ENCODE measurements at places on chromosomes 7 and 10.

- DNase-seq = no peak
Observed at GRCh38 chr10:17077346-17077781, 52.2 kb downstream of the CUBN start.

DNA sequence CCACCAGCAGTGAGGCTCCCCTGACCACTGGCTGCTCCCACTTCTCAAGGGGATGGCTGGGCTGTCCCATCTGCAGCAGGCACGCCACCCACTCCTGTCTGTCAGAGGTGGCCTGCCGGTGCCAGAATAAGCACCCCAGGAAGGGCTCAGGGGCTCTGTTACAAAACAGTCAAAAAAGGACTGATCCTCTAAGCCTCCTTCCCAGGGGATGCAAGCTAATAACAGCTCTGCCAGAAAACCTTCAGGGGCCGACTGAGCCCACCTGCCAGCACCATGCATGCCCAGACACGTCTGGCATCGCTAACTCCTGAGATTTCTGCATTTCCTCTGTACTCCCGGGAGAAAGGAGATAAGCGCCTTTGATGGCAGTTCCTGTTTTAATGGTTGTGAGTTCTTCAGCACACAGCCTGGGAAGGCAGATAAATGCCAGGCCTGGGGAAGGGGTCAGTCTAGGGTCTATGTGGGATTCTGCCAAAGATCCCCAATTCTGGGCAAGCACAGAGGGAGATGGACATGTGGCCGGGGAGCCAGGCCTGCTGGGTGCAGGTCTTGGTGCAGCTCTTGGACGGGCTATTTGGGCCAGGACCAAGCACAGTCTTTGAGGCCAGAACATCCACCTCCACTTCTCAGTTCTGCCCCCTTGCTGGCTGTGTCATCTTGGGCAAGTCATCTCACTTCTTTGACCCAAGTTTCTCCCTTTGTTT lies 128.4 kb downstream of the ARHGAP22 start:
- DNase-seq = no peak

GRCh38 chr10:78740976-78741915 lies 327.5 kb upstream of the ZMIZ1 start:
- DNase-seq = no peak

DNA sequence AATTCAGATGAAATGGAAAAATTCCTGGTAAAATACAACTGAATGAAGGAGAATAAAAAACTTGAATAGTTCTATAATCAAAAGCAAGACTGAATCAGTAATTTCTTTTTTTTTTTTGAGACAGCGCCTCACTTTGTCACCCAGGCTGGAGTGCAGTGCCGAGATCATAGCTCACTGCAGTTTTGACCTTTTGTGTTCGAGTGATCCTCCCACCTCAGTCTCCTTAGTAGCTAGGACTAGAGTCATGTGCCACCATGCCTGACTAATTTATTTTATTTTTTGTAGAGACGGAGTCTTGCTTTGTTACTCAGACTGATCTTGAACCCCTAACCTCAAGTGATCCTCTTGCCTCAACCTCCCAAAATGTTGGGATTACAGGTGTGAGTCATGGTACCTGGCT lies 26.1 kb downstream of the SYPL1 start:
- no peak for DNase-seq

DNA sequence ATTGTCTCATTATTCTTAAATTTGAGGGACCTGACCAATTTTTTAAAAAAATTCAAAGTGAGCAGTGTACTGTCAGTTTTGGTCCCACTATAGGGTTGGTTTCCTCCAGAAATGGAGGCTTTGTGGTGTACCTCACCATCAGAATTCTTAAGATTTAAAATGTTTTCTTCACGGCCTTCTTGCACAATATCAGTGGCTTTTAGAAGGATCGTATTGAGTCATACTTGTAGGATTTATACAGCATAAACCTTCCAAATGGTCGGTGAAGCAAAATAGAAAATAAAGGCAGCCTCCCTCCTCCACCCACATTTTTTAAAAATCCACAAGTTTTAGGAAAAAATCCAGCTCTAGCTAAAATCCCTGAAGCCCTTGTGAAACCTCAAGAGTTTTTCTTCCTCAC lies 126.4 kb downstream of the RNLS start:
- no peak for DNase-seq

GRCh38 chr10:1156921-1157614 lies 100.9 kb downstream of the WDR37 start:
- no peak for DNase-seq

DNA sequence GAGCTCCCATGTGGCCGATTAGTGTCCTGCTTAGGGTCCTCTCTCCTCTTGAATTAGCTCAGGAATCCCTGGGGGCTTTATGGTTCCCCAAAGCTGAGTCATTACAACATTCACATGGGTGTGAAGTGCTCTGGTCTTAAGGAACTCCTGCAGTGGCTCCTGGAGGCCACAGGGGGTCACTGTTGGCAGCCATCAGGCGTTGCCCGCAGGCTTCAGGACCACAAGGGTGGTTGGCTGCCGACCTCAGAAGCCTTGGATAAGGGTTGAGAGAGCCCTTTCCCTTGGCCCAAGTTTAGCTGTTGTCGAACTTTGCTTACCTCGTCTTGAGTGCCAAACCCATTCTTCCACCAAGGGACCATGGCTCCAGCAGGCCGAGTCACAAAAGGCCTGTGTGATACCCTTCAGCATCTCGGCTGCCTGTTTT lies 61.7 kb downstream of the SH2D4B start:
- DNase-seq = peak; percentile 26

DNA sequence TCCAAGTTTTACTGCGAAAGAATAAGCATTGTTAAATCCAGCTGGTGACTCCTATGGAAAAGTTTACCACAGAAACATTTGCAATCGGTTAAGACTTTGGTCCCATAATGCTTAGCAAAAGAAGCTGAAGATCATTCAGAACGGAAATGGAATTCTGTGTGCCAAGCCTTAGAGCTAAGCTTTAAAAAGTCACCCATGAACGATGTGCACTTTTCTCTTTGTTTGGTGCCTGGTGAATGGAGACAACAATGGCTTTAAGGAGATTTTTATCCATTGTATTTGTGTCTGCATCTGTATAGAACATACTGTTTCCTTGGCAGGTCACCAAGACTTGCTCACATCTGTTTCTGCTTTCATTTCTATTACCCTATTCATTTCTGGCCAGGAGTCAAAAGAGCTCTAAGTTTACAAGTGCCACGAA lies 26.3 kb upstream of the COL1A2 start:
- DNase-seq = no peak

DNA sequence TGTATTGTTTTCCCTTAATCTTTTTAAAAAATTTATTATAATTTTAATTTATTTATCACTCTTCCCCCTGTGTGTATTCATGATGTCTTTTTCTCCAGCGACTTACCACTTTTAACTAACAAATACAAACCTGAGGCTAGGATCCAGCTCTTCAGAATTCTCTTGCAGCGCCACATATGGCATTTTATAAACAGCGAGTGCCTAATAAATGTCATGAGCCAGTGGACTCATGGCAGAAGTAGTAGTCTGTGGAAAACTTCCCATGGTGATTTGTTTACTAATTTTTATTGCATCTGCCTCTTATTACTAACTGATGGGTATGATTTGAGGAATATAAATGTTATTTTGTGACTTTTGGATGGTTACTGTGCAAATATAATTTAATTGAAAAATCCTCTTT lies 102.9 kb downstream of the EXOC4 start:
- no peak for DNase-seq

DNA sequence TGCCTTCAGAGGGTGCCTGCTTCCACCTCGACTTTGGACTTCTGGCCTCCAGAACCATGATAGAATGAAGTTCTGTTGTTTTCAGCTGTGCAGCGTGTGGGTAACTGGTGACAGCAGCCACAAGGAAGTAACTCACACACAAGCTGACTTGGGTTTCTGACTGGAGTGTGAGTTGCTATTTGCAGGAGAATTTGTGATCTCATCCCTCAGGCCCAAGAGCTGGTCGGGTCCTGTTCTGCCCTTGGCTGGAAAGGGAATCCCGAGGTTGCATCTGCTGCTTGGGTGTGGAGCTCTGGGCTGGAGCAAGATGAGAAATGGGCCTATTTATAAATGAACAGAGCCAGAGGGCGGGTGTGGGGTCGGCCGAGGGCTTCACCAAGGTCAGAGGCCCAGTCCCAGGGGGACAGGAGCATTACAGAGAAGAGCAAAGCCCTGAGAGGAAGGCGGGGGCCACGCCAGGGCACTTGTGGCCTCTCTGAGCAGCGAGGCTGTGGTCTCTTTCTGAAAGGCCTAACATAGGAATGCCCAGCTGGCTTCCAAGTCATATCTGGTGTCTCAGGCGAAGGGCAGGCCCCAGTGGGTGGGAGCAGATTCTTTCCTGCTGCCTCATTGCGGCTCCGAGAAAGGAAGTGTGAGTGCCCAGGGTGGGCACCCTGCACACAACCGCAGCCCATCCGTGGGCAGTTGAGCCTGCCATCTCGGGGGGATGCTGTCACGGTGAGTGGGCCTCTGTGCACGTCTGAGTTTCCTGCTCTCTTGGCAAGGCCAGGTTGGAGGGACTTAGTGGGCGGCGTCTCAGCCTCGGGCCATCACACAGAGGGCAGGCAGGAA lies 26.5 kb upstream of the C10orf71 start:
- no peak for DNase-seq

DNA sequence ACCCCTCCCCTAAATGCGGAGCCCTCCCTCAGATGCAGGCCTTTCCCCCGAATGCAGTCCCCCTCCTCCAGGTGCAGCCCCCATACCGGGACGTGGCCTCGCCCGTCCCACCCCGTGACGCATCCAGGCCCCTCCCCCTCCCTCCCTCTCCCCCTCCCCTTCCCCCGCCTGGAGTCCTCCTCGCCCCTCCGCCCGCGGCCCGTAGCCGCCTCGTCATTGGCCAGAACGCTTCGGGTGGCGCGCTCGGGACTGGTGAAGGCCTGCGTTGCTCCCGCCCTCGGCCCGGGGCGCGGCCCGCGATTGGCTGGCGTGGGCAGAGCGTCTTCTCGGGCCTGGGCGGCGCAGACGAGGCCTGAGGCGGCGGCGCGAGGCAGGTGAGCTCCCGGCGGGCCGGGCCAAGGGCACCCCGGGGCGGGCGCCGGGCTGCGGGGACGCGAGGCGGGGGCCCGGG lies 16.0 kb upstream of the SUN1 start:
- peak; percentile 77 for DNase-seq

GRCh38 chr7:141023295-141023694 lies 8.5 kb upstream of the MRPS33 start:
- DNase-seq = no peak

GRCh38 chr7:73811760-73812168 lies 19.0 kb upstream of the CLDN4 start:
- peak; percentile 15 for DNase-seq

DNA sequence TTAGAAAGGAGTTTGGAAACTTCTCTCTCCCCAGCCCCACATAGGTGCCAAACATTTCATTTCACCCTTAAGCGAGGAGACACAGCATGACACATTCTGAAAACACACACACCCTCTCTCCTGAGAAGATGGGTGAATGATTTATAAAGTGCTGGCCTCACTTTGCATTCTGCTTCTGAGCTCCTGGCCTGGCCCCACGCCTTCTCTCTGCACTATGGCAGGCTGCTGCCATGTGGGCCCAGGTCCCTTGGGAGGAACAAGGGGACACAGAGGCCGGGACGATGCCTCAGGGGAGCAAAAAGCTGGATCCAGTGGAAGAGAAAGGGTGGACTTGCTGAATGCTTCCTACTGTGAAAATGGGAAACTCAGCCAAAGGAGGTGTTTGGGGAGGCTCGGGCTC lies 56.0 kb downstream of the CPXM2 start:
- DNase-seq = no peak

GRCh38 chr10:14658331-14659127 lies 116.2 kb downstream of the FAM107B start:
- DNase-seq = no peak

DNA sequence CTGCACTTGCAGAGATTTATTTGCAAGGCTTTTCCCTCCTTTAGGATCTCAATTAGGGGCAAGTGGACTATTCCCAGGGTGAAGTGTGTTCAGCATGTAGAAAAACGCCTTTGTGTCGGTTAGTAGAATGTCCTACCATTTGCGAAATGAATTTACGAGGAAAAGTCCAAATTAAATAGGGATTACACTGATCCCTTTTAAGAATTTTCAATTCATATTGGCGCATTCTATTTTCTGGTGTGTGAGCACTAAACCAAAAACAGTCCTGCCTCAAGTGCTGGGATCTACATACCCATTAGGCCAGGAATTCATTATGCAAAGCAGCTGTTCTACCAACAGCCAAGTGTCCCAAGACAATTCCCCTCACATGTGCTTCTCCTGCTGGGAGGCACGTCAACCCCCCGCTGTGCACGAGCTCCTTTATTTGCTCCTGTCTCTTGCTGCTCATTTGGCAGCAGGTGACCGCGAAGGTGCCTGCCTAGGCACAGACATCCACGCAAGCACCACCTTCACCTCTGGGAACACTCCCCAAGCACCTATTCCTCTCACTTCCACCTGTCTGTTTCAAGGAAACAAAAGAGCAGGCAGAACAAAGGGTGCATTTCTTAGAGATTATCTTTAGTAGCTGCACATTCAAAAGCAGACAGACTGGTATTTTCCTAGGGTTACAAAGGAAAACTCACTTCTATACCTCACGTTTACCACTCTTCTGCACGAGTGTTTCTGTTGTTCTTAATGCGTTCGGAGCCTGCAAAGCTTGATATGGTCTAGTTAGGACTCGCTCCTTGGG lies 134.6 kb upstream of the FGFR2 start:
- DNase-seq = no peak

GRCh38 chr7:2666588-2667250 lies 21.3 kb upstream of the AMZ1 start:
- no peak for DNase-seq

DNA sequence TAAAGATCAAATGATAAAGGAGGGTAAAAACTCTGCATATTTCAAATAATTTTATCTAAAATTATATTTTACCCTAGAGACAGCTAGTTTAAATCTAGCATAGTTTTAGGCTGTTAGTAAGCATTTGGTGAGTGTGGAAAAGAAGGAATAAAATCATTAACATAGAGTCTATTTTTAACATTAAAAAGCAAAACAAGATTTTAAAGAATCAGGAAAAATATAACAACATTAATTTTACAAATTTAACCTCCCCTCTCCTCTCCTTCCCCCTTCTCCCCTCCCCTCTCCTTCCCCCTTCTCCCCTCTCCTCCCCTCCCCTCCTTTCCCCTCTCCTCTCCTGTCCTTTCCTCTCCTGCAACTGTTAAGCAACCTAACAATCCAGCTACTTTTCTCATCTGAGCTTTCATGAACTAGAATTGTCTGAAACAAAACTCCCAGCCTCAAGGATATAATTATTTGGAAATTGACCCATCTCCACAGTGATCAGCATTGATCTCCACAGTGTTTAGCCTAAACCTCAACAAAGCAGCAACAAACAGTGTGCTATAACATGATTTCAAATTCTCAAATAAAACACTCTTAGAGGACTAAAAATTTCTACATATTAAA lies 293.2 kb downstream of the PPP1R3A start:
- no peak for DNase-seq

- no peak for DNase-seq
Observed at GRCh38 chr7:156927571-156928405, 21.7 kb upstream of the NOM1 start.

DNA sequence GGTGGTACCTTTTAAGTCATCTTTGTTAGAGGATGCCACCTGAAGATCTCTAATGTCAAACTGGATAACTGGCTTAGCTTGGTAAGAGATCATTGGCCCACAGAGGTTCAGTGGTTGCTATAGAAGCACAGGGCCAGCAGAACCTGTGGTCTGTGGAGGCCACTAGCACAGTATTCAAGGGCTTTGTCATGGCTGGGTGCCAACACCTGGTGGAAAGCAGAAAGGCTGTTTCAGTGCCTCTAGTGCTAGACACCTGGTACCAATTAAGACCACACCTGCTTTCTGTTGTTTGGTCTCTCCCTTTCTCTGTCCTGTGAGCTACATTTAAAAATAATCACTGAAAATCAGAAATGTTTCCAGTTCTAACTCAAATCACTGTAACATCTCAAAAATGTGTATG lies 10.0 kb upstream of the PCGF5 start:
- no peak for DNase-seq

GRCh38 chr10:1762076-1762475 lies 24.8 kb upstream of the ADARB2 start:
- no peak for DNase-seq
